Hematopoietic multipotent progenitor cell treated with erythropoietin and hydrocortisone succinate and interleukin-3 and kit ligand, for 6 days (in vitro differentiated cells): ENCODE measurements at places on chromosomes 13 and 19.

DNA sequence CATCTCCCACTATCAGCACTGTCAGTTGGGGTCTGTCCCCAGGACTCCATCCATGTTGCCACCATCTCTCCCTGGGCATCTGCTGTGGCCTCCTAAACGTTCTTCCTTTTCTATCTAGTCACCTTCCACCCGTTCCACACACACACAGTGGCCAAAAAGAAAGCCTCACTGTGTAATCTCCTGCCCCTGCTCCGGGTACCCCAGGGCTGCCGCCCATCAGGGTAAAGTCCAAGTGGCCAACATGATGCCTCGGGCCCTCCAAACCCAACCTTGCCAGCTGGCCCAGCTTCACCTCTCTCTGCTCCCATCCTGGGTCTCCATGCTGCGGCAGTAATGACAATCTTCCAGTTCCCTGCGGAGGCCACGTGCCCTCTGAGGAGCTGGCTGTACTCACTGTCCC lies 29.4 kb upstream of the PEG3 start:
- DNase-seq, result no peak

GRCh38 chr13:37486171-37486681 lies 112.3 kb downstream of the POSTN start:
- no peak for DNase-seq

DNA sequence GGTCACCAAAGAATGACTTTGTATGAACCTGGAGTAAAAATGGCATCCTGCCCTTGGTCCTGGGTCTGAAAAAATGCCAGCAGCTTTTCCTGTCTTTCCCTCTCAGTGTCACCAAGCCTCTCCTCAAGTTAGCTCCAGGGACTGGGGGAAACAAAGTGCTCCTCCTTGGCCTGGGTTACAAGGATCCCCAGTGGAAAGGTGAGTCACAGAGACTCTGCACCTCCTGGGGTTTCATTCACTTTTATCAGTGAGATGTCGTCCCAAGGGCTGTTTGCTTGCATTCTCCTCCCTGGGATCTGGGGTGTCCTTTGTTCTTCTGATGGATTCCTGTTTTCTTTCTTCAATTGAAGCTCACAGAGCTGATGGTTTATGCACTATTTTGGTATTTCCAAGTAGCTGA lies 93.2 kb upstream of the CSNK1A1L start:
- DNase-seq, result no peak

GRCh38 chr13:36675213-36675536 lies 1.4 kb downstream of the SERTM1 start:
- no peak for DNase-seq

GRCh38 chr13:95485045-95485517 lies 67.4 kb upstream of the CLDN10 start:
- DNase-seq, result peak; percentile 97

- peak; percentile 71 for DNase-seq
These were observed 6.0 kb downstream of the SHFL start for GRCh38 chr19:10091895-10092641.

GRCh38 chr19:52343548-52343947 lies 7.5 kb downstream of the ZNF610 start:
- DNase-seq, result peak; percentile 52

GRCh38 chr19:28612275-28612769 lies 600.6 kb downstream of the UQCRFS1 start:
- DNase-seq, result no peak

GRCh38 chr19:7535998-7536695 lies 630 bp downstream of the PNPLA6 start:
- peak; percentile 70 for DNase-seq

- no peak for DNase-seq
These were observed 46.8 kb downstream of the CD320 start for GRCh38 chr19:8261347-8261746.

GRCh38 chr19:36771261-36772231 lies 1.1 kb downstream of the ZNF850 start:
- peak; percentile 93 for DNase-seq

DNA sequence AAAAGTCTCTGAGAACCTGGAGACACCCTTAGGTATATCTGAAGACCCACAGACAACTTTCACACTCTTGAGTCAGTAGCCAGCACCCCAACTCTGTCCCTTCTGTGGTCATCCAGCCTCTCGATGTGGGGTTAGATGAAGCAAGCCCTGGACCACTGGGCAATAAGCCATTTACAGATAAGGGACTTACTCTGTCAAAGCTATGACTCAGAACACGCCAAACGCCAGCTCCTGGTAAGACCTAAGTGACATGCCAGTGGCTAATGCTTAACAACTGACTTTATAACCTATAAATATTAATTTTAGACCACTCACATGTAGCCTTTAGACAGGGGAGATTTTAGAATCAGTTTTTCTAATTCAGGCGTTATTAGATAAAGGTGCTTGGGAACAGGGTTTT lies 85.7 kb downstream of the SHISA2 start:
- no peak for DNase-seq

DNA sequence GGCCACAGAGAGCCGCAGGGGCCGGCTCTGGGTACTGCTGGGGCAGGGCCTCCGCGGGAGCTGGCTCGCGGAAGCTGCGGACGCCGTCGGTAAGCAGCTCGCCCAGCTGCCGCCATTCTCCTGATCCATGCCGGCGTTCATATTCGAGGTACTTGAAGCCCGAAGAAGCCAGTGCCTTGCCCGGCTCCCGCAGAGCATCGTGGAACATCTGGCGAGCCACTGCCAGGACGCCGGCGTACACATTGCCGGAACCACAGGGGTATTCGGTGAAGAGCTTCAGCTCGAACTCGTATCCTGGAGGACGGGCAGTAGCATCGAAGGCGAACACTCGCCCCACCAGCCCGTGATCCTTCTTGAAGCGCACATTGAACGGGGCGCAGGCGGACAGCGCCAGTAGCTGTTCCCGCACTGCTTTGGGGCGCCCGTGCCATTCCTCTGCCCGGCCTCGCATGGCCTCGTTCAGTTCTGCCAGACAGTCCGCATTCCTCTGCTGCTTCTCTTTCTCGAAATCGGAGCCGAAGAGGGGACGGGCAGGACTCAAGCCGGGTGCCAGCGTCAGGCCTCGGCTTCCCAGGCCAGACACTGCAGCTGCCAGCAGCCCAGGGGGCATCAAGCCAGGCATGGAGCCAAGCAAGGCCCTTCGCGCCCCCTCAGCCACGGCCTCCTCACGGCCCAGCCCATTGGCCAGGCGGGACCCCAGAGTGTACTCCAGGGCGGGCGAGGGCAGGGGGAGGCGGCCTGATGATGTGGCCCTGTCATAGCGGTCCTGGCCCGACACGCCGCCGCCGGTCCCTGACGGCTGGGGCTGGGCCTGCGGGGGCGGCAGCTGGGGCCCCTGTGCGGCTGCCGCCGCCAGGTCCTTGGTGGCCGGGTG lies 1.0 kb downstream of the IRF2BP1 start:
- peak; percentile 48 for DNase-seq

DNA sequence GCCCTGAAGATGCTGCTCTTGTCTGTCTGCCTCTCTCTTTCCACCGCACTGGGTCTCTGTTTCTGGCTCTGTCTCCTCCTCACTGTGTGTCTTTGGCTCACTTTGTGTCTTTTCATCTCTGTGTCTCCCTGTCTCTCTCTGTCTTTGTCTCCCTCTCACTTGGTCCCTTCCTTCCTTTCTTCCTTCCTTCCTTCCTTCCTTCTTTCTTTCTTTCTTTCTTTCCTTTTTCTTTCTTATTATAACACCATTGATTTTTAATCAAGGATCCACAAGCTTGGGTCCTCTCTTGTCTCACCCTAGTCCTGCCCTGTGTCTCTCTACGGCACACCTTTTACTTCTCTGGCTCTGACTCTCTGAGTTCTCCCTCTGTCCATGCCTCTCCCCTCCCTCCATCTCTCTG lies 14.3 kb downstream of the CD177 start:
- no peak for DNase-seq

DNA sequence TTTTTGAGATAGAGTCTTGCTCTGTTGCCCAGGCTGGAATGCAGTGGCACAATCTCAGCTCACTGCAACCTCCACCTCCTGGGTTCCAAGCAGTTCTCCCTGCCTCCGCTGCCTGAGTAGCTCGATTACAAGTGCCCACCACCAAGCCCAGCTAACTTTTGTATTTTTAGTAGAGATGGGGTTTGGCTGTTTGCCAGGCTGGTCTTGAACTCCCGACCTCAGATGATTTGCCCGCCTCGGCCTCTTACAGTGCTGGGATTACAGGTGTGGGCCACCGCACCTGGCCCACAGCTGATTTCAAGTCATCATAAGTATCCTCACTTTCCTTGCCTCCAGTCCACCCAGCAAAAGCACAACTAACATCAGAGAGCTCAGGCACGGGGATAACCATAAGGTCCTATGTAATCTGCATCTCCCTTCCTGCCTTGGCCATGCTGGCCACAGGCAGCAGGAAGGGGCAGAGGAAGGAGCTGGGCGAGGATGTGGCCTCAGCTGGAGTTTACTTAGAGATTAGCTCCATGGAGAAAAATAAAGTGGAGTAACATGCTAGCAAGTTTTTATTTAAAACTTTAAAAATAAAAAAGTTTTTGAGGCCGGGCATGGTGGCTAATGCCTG lies 22.9 kb upstream of the ADGRE1 start:
- DNase-seq, result peak; percentile 23

DNA sequence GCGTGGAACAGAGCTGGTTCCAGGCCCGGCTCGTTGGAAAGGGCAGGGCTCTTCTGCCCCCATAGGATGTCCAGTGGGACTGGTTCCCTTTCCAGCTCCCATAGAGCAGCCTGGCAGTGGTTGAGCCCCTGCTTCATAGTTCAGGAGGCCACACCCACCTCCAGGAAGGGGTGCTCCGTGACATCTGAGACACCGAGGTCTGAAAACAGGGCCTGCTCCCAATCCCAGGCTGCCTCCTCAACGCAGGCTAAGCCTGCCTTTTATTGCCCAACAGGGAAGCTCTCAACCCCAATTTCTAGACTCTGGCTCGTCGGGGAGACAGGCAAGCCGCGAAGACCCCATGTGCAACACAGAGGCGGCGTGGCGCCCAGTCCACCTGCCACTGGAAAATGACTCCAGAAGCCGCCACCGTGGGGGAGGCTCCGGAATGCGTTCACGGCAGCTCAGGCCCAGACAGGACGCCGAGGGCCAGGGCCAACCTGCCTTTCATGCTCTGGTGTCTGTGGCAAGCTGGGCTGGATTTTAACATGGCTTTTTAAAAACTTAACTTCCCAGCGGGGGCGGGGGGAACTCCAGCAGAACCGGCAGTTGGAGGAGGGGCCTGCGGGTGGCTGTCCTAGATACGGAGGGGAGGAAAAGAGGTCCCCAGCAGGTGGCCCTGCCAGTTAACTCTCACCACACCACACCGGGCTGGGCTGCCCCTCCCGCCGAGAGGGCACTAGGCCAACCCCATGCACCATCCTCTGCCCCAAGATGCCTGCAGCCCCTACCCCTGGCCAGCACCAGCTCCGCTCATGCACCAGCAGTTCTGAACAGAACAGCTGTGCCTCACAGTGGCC lies 17.9 kb upstream of the TINCR start:
- peak; percentile 97 for DNase-seq

DNA sequence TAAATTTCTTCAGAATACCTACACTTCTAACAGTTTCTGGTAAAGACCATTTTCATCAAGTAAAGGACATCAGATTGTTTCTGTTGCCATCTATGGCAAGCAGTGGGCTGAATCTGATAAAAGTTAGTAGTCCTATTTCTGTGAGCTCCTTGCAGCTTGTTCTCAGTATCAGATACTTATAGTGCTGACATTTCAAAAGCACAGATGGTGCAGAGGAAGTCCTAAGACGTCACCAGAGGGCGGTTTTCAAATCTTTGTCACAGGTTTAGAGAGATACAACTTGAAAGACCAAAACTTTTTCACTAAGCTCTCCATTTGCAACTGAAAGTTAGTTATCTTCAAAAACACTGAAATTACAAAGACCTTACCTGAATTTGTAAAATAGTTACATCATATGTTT lies 719.8 kb downstream of the SLITRK1 start:
- peak; percentile 14 for DNase-seq

- no peak for DNase-seq
These were observed 10.3 kb downstream of the IGSF23 start for GRCh38 chr19:44623626-44624025.

- no peak for DNase-seq
These were observed 32.0 kb downstream of the MPHOSPH8 start for GRCh38 chr13:19665427-19665859.

DNA sequence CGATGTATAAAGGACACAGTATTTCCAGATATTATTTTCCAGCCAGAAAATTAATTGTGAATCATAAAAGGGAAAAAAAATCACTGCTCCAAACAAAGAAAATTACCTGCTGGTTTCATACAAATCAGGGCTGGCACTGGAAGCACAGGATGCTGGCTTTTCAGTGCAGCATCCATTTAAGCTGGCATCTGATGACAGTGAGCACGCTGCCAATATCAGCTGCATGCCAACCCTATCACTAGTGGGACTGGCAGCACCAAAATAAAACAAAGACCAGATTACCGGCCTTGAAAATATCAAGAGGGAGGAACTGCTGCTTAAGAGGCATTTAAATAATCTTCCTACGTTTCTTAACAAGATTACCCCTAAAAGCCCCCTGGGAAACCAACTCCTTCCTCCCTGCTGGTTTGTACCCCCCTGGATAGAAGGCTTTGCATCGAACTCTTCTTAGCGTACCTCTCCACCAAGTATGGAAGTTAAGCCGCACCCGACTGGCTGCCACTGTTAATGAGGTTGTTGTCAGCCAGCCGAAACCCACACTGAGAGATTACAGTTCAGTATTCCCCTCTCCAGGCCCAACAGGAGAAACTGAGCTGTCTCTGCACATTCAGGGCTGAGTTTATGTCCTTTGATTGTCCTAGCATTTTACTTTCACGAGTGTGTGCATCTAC lies 257.8 kb downstream of the EFNB2 start:
- no peak for DNase-seq

- peak; percentile 74 for DNase-seq
These were observed 77.8 kb downstream of the TUBGCP3 start for GRCh38 chr13:112510002-112510780.

- DNase-seq, result no peak
These were observed 421.6 kb upstream of the SLC10A2 start for GRCh38 chr13:103487841-103488240.

DNA sequence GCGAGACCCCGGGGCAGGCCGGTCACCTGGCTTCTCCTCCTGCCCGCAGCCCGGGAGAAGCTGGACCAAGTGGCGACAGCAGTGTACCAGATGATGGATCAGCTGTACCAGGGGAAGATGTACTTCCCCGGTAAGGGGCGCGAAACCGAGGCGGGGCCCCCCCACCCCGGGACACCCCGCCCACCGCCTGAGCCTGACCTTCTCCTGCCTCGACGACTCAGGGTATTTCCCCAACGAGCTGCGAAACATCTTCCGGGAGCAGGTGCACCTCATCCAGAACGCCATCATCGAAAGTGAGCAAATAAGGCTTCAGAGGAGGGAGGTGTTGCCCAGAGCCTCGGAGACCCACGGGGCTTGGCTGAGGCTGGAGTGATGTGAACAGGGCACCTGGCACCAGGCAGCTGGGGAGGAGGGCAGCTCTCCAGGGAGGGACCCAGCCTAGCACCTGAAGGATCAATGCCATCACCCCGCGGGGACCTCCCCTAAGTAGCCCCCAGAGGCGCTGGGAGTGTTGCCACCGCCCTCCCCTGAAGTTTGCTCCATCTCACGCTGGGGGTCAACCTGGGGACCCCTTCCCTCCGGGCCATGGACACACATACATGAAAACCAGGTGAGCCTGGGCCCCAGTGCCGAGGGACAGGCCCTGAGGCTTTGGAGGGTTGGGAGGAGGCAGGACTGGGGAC lies 629 bp downstream of the IZUMO4 start:
- DNase-seq, result no peak
